Activated naive CD4-positive, alpha-beta T cell treated with anti-CD3 and anti-CD28 coated beads, Interleukin-2, amount 50 U/mL, for 16 hours (primary cell): ENCODE measurements at places on chromosomes 11 and 22.

- DNase-seq: no peak
Measured at GRCh38 chr11:33405834-33406602, 148.8 kb downstream of the HIPK3 start.

DNA sequence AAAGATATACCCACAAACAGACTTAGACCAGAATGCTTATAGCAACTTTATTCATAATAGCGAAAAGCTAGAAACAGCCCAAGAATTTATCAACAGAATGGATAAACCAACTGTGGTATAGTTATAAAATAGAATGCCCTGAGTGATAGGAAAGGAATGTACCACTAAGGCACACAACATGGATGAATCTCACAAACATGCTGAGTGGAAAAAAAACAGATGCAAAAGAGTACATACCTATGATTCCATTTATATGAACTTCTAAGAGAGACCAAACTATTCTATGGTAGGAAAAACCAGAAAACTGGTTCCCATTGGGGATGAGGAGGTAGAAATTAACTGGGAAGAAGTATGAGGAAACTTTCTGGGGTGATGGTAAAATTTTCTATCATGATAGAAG lies 40.4 kb upstream of the GRIK4 start:
- no peak for DNase-seq

GRCh38 chr11:120877746-120878365 lies 146.0 kb upstream of the TBCEL start:
- no peak for DNase-seq

DNA sequence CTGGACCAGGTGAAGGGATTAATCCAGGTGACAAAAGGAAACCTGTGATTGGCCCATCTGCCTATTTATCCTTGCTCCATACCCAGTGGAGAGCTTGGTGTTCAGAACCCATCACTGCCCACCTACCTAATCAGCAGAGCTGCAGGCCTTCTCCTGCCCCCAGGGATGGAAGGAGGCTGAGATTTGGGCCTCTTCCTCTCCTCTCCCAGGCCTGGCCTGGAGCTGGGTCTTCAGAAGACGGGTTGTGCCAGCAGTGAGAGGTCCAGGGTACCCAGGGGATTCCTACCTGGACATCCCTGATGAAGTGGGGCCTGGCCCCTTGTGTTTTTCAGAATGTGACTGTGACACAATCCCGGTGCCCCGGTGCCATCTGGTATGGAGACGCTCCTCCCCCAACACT lies 80.3 kb upstream of the MYOD1 start:
- no peak for DNase-seq

GRCh38 chr22:42061041-42061440 lies 9.6 kb downstream of the NAGA start:
- DNase-seq: no peak

GRCh38 chr11:122436188-122436555 lies 219.3 kb upstream of the UBASH3B start:
- no peak for DNase-seq

DNA sequence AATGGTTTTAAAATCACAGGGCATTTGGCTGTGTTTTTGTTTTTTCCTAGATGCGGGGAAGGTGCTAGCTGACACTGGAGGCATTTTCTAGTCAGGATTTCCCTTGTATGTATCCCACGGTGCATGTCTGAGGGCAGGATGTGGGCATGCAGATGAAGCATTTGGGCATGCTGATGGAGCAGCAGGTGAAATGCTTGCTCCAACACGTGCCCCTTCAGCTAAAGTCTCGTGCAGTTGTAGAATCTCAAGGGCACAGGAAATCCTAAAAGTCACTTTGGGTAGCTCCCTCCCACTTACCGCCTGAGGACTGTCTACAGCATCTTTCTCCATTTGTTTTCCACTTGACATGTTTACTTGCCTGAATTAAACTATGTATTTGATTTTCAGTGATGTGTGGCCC lies 429.4 kb upstream of the B3GAT1 start:
- no peak for DNase-seq
